ENCODE measurements at places on chromosomes 12 and 14.

DNA sequence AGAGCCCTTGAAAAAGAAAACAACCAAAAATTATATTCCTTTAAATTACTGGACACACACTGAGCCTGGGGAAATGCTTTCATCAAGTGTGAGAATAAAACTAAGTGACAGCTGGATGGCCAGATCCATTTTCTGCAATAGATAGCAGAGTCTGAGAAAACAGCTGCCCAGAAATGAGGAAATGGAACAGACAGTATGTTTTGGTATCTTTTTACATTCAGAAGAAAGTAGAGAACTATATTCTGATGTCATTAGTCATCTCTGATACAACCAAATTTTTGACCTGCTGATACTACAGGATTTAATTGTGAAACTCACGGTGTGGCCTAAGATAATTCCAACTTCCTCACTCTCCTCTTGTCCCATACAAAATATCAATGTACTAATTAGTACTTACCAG is 78.2 kb downstream of the HMGA2 start:
- peak; percentile 67 for DNase-seq

DNA sequence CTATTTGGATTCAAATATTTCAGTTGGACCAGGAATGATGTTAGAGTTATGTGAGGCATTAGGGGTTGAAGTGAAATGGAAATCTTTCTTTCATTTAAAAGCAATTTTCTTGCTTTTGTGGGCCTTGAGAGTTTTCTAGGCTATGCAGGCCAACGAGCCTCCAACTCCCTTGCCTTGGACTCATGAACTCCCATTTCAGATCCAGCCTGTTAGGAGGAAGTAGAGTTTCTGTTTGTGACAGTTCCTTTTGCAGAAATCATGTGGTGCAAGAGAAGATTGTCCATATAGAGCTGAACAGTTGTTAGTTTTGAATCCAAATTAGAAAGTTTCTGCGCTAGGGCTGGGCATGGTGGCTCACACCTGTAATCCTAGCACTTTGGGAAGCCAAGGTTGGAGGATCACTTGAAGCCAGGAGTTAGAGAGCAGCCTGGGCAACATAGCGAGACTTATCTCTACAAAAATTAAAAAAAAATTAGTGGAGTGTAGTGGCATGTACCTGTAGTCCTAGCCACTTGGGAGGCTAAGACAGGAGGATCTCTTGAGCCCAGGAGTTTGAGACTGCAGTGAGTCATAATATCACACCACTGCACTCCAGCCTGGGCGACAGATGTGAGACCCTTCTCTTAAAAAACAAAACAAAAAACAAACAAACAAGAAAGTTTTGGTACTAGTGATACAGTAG is 47.3 kb upstream of the MED13L start:
- no peak for DNase-seq

DNA sequence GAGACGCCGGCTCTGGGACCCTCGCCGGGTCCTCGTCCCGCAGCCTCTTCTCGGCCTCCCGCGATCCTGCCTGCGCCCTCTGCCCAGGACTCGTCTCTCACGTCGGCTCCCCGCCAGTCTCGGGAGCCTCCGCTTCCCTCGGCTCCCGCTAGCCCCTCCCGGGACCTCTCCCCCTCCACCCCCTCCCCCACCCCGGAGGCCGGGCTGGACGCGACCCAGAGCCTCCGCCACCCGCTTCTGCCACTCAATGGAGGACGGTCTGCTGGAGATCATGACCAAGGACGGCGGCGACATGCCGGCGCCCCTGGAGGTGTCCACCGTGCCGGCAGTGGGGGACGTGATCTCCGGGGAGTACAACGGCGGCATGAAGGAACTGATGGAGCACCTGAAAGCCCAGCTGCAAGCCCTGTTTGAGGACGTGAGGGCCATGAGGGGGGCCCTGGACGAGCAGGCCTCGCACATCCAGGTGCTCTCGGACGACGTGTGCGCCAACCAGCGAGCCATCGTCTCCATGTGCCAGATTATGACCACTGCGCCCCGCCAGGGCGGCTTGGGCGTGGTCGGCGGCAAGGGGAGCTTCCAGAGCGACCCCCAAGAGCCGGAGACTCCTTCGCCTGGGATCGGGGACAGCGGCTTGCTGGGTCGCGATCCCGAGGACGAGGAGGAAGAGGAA is 568 bp downstream of the CCDC184 start:
- DNase-seq: no peak

GRCh38 chr12:9667403-9668160 is 1.9 kb upstream of the CLEC2D start:
- DNase-seq: peak; percentile 35

DNA sequence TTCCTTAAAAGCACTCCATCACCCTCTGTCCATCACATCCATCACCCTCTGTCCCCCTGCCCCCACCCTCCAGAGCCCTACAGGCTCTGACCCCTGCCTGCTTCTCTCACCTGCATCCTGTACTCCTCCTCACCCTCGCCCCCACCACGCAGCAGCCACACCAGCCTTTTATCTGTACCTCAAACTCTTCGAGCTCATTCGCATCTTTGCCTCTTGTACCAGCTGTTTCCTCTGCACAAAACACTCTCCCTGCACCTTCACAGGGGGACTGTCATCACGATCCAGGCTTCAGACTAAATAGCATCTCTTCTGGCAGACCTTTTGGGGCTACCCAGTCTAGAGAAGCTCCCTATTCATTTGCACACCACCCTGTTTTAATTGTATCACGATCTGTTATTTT is 24.1 kb downstream of the TMEM229B start:
- no peak for DNase-seq

- peak; percentile 39 for DNase-seq
Measured at GRCh38 chr12:104707194-104707593, 250.4 kb downstream of the CHST11 start.

GRCh38 chr14:20986811-20987210 is 3.0 kb upstream of the METTL17 start:
- DNase-seq: peak; percentile 95

GRCh38 chr12:111150921-111151840 is 217.7 kb downstream of the PHETA1 start:
- no peak for DNase-seq

DNA sequence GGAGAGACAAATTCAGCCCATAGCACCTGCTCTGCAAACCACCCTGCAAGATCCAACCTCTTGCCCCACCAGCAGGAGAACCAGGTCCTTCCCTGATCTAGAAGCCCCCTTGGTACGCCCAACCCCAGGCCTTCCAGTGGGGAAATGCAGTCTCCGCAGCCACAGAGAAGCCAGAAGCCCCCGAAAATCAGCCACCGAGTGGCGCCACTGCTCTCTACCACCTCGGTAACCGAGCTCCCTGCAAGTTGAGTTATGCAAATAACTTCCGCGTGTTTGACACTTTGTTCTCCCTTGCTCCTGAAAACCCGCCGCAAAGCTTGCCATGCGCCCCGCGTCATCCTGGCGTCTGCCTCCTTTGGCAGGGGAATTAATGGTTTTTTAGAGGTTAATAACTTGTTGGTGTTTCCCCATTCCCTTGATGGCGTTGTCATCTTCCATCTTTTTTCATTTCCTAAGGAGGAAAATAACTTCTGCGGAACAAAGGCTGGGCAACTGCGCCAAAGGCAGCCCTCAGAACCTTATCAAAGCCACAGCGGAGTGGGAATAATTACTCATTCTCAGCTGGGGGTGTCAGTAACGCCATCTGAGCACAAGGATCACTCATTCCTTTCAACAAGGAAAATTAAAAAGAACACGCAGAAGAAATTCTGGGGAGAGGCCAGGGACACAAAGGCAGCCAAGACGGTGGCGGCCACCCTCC is 60.4 kb downstream of the FZD10 start:
- no peak for DNase-seq

Measured in fibroblast of skin of right biceps (primary cell).